ENCODE measurements at places on chromosomes 2 and 18.

DNA sequence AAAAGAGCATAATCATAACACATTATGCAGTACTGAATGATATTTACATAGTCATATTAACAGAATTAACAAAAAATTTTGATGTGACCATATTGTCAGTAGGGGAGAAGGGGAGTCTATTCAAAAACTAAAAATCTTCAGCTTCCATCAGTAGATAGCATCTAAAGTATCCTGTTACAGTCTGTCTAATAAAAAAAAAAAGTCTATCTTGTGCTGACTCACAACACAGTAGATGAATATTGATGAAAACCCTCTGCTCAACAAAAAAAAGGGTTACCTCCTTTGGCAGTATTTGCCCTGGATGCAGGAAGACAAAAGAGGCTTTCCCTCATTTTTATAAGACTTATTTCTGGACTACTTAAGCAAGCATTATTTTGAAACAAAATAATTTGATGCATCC is 27.3 kb downstream of the GRB14 start:
- no peak for DNase-seq

DNA sequence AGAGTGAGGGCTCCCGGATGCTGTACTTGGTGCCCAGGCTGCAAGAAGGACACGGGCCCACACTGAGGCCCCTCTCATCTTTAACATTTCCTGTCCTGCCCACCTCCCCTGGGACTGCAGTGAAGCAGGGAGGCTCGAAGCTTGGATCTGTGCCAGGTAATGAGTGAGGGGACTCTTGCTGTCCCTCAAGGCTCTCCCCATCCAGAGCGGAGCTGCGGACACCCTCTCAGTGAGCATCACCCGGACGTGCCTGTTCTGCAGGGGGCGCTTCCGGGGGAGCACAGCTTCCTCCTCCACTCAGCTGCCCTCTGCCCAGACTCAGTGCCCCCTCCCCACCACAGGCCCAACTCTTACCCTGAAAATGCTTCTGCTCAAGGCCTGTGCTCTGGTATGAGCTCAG is 150.0 kb upstream of the MYCN start:
- no peak for DNase-seq

DNA sequence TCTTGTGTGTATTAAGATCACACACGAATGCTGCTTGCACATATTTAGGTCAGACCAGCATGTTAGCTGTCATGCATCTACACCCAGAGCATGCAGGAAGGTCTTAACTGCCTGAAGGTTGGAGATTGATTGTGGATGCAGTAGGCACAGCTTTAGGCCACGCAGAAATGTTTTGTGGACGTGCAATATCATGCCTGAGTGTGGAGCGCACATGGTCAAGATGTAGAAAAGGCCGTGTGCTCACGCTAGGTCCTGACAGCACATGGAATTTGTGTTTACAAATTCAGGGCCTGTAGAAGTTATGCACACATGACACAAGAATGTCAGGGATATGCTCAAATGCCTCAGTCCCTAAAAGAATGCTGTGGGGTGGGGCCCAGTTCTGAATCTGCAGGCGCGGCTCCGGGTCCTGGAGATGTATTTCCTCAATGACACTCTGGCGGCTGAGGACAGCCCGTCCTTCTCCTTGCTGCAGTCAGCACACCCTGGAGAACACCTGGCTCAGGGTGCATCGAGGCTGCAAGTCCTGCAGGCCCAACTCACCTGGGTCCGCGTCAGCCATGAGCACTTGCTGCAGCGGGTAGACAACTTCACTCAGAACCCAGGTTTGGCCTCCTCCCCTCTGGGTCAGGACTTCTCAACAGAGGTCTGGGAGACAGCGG is 27.9 kb downstream of the MARCO start:
- DNase-seq = no peak

- DNase-seq = no peak
Measured at GRCh38 chr2:186780701-186781316, 68.2 kb downstream of the ZSWIM2 start.

DNA sequence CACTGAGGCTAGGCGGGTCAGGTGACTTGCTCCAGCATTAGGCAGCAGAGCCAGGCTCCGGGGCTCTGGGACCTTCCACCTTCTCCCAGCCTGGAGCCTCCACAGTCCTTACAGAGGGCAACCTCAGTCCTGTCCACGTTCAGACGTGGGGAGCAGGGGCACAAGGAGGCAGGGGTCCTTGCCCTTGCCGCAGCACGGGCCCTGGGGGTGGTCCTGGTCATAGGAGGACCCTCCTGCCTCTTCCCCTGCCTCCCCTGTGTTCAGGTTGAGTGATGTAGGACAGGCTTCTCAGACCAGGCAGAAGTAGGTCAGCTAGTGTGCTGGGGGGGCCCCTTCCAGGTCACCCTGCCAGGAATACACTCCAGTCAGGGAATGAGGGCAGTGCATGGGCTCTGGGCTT is 5.4 kb upstream of the ARHGEF4 start:
- DNase-seq = no peak

GRCh38 chr2:166365803-166366420 is 9.8 kb downstream of the SCN9A start:
- DNase-seq = no peak

DNA sequence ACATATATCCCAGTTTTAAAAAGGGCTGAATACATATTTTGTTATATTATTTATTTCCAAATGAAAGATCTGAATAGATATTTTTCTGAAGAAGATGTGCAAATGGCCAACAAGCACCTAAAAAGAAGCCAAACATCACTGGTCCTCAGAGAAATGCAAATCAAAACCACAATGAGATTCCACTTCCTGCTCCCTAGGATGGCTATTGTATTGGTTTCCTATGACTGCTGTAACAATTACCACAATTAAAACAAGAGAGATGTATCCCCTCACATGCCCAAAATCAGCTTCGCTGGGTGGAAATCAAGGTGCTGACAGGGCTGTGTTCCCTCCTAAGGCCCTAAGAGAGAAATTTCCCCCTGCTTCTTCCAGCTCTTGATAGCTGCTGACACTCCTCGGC is 23.2 kb downstream of the ABCB11 start:
- DNase-seq = no peak

GRCh38 chr2:7108792-7109532 is 191.8 kb downstream of the RNF144A start:
- no peak for DNase-seq

GRCh38 chr18:35808796-35809195 is 163.7 kb upstream of the RMP24 start:
- no peak for DNase-seq

DNA sequence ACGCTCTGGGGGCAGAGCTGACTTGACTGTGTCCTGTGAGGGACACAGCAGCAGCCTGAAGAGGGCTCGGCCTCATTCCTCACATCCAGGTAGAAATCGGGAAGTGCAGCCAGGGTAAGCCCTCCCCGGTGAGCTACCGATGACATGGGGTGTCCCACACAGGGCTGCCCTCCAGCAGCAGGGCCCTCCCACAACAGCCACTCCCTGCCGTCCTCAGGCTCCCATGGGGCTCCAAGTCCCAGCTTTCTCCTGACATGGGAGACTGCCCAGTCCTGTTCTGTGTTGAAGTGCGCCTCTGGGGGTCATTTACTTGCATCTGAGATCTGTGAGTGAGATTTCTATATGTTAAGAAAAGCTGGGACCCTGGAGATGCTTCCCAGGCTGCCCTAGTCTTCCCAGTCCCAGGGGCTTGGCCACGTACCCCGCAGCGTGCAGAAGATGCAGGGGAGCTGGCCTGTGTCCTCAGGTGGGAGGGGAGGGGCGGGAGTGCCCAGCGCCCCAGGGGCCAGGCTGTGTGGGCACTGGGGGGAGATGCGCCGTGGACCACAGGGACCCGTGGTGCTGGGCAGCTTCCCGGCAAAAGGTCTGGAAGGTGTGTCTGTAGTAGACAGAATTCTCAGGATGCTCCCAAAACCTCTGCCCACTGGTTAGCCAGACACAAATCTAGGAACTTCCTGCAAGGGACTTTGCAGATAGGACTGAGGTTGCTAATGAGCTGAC is 87.9 kb downstream of the FAM168B start:
- DNase-seq = no peak

DNA sequence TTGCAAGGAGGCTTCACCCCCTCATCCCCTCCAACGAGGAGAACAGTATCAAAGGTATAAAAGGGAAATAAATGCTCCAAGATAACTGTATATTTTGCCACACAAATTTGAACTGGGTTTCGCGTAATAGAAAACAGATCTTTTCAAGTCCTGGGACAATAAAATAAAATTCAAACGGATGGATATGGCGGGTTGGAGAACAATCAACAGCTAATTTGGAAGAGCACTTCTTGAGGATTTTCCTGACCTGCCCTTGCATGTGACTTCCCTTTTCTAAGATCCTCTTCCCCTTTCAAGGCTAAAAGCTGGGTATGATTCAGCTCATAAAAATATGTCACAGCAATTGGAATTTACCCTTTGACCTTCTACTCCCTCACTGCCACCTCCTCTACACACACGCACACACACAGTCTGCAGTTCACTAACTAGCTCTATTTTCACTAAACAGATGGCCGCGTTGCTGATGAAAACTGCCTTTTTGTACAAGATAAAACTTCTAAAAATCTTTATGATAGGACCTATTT is 386.9 kb downstream of the FIGN start:
- DNase-seq = no peak

GRCh38 chr2:38601463-38602135 is 1.1 kb downstream of the HNRNPLL start:
- no peak for DNase-seq

DNA sequence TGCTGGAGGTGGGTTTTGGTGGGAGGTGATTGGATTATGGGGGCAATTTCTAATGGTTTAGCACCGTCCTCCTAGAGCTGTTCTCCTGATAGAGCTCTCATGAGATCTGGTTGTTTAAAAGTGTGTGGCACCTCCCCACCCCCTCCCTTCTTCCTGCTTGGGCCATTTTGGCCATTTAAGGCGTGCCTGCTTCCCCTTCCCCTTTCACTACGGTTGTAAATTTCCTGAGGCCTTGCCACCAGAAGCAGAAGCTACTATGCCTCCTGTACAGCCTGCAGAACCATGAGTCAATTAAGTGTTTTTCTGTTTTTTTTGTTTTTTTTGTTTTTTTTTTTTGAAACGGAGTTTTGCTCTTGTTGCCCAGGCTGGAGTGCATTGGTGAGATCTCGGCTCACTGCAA is 335.7 kb upstream of the HS6ST1 start:
- no peak for DNase-seq

DNA sequence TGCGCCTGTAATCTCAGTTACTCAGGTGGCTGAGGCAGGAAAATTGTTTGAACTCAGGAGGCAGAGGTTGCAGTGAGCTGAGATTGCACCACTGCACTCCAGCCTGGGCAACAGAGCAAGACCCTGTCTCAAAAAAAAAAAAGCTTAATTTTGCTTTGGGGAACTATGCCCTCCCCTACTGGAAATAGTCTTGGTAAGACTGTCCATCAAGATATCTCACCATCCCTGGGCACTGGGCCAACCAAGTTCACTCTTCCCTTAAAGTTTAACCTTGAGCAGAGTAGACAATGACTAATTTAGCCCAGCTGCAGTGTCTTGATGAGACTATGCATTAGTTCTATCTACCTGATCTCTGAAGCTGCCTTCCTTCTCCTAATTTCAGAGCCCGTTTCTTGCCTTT is 44.7 kb downstream of the ASXL2 start:
- DNase-seq = no peak

- no peak for DNase-seq
Measured at GRCh38 chr2:102321941-102322719, 10.8 kb downstream of the IL1RL1 start.

DNA sequence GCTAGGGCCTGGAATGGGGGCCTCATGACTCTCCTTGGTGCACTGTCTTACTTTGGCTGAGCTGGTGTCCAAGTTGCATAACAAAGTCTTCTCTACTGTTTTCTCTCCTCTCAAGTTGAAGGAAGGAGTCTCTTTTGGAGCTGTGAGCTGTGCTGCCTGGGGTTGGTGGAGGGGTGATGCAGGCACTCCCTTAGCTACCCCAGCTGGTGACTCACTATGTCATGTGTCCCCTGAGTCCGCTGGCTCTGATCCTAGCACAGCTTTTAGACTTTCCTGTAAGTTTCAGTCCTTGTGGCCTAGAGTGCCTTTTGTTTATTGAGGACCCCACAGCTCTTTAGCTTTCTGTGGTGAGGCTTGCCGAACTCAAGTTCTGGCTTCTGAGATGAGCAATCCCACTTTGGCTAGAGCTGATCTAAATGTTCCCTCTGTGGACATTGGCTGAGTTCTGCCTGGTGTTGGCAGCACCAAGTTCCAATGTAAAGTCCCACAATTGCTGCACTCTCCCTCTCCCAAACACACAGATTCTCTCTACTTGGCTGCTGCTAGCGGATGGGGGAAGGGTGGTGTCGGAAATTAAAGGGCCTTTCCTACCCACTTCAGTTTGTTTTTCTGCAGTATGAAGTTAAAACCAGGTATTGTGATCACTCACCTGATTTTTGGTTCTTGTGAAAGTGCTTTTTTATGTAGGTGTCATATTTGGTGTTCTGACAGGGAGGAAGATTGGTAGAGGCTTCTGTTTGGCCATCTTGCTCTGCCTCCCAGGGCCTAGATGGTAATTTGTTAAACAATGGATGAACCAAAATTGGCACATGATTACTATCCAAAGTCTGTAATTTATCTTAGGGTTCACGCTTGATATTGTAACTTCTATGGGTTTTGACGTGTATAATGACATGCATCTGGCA is 83.2 kb downstream of the COMMD1 start:
- DNase-seq = no peak

- no peak for DNase-seq
Measured at GRCh38 chr18:79433431-79433830, 37.7 kb downstream of the NFATC1 start.

- DNase-seq = peak; percentile 72
Measured at GRCh38 chr2:239326831-239327535, 73.8 kb downstream of the HDAC4 start.

- no peak for DNase-seq
Measured at GRCh38 chr2:142876423-142876822, 1.0 kb upstream of the KYNU start.

DNA sequence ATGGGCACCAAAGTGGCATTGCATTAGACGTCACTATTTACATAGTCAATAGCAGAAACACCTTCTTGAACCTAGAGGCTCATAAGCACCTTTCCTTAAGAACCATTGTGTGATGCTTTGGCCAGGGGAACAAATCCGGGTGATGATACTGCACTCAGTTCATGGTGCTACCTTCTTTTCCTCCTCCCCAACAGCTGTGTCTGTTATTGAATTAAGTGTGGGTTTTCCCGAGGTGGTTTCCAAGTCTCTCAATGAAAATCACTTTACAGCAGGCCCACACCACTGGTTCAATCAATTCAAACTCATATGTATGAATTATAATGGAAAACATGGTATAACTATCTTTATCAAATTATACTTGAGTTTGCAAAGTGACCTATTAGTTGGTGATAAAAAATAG is 9.3 kb upstream of the EFEMP1 start:
- DNase-seq = no peak

GRCh38 chr2:49687918-49688317 is 533.6 kb upstream of the FSHR start:
- no peak for DNase-seq

- DNase-seq = no peak
Measured at GRCh38 chr2:161425728-161426454, 9.8 kb downstream of the TBR1 start.

GRCh38 chr2:121358291-121358690 is 73.3 kb upstream of the TFCP2L1 start:
- DNase-seq = no peak

GRCh38 chr2:74286725-74287124 is 56.5 kb downstream of the SLC4A5 start:
- no peak for DNase-seq

- DNase-seq = no peak
Measured at GRCh38 chr18:27967913-27968824, 208.8 kb downstream of the CDH2 start.

All from activated naive CD4-positive, alpha-beta T cell treated with Interleukin-2 at 50 U/mL for 16 hours (primary cell).